Right lobe of liver (tissue), 6 donors: ENCODE measurements at places on chromosomes 6 and 20.

- no peak for DNase-seq
- no peaks in the 10 kb centered on the region for H3K27me3 ChIP-seq
- no peak overlapping the region for H3K27ac ChIP-seq
- H3K4me3 ChIP-seq = no peak overlapping the region
- H3K4me1 ChIP-seq = no peaks in the 10 kb centered on the region
These were observed 9.3 kb downstream of the TAF4 start for GRCh38 chr20:62056377-62056776.

GRCh38 chr20:10675450-10675848 lies 1.6 kb upstream of the JAG1 start:
- DNase-seq = no peak
- no peak overlapping the region for H3K4me3 ChIP-seq
- H3K27me3 ChIP-seq = no peaks in the 10 kb centered on the region
- peak overlapping the region; percentile 96 for H3K27ac ChIP-seq

DNA sequence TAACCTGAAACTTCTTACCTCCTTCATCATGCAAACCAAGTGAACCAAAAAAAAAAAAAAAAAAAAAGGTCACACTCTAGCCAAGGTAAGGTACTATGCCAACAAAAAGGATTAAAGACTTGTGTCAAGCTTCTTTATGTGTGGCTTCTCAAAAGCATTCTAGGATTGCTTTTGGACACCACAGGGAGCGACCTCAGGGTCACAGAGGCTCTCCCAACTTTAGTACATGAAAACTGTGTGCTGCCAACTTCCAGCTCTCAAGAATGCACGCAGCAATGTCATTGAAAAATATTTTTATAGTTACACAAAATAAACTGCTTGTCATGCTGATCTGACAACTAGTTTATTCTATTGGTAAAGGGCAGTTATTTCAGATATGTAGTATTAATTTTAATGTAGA lies 243.8 kb downstream of the PLCB1 start:
- H3K27me3 ChIP-seq = no peaks in the 10 kb centered on the region
- H3K4me3 ChIP-seq = no peak overlapping the region
- DNase-seq = no peak
- no peak overlapping the region for H3K27ac ChIP-seq

GRCh38 chr6:84554074-84554473 lies 210.3 kb downstream of the TBX18 start:
- H3K4me3 ChIP-seq = no peak overlapping the region
- no peak overlapping the region for H3K27ac ChIP-seq
- no peaks in the 10 kb centered on the region for H3K4me1 ChIP-seq
- no peaks in the 10 kb centered on the region for H3K36me3 ChIP-seq
- no peaks in the 10 kb centered on the region for H3K27me3 ChIP-seq

DNA sequence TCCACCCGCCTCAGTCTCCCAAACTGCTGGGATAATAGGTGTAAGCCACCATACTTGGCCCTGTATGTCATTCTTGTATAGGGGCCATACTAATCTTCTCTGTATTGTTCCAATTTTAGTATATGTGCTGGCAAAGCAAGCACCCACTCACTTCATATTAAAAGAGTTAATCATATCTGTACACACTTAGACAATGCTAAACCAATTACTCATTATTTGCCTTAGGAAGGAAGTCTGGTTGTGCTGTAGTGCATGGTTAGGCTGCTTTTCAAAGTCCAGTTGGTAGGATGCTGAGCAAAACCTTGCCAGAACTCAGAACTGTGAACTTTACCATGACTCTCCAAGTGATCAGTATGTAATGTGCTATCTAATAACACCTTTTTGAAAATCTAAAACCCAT lies 88.6 kb downstream of the LIN28B start:
- H3K27me3 ChIP-seq = no peaks in the 10 kb centered on the region
- no peaks in the 10 kb centered on the region for H3K36me3 ChIP-seq
- no peak overlapping the region for H3K27ac ChIP-seq

GRCh38 chr20:675453-676314 lies at the start of gene SCRT2:
Gene SCRT2, minus strand, starts transcription at chr20:675802. Its CDS starts 201 bp downstream, at chr20:675601.
- no peak within 1 kb of the TSS for H3K4me3 ChIP-seq
- no peak within 1 kb of the TSS for H3K27ac ChIP-seq
- H3K4me1 ChIP-seq = no peaks in the 10 kb centered on the region
- H3K36me3 ChIP-seq = no peaks in the 10 kb centered on the region

GRCh38 chr6:158661156-158661685 lies 11.4 kb downstream of the SYTL3 start:
- no peaks in the 10 kb centered on the region for H3K36me3 ChIP-seq
- H3K4me1 ChIP-seq = no peaks in the 10 kb centered on the region
- no peak overlapping the region for H3K4me3 ChIP-seq
- H3K27me3 ChIP-seq = no peaks in the 10 kb centered on the region
- no peak overlapping the region for H3K27ac ChIP-seq

GRCh38 chr20:31473331-31474096 lies 1.4 kb downstream of the DEFB124 start:
- no peak overlapping the region for H3K27ac ChIP-seq
- no peak overlapping the region for H3K4me3 ChIP-seq
- no peak for DNase-seq
- no peaks in the 10 kb centered on the region for H3K27me3 ChIP-seq
- H3K4me1 ChIP-seq = no peaks in the 10 kb centered on the region
- no peaks in the 10 kb centered on the region for H3K36me3 ChIP-seq

- H3K36me3 ChIP-seq = no peaks in the 10 kb centered on the region
- peak; percentile 91 for DNase-seq
- H3K27me3 ChIP-seq = no peaks in the 10 kb centered on the region
These were observed 12.1 kb upstream of the HINT3 start for GRCh38 chr6:125944434-125944816.

DNA sequence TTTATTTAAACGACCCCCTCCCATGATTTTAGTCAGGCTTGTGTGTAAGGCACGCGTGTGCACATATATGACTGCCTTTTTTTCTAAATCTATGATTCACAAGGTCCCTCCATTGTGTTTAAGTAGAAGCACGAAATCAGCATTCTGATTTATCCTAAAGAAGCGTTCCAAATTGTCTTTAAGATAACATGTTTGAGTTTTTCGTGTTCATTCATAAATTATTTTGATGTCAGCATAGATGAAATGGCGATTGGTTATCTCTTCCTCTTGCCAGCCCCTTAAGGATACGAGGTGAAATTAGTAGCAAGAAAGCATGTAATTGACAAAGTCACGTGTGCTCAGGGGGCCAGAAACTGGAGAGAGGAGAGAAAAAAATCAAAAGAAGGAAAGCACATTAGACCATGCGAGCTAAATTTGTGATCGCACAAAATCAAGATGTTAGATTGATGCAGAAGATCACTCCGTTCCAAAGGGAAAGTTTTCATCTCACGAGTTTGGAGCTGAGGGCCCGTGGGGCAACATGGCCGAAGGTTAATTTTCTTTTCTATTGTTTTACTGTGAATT lies at the start of gene LIN28B:
Gene LIN28B, plus strand, starts transcription at position 377 of the 564 bp plus-strand sequence. Its CDS starts 144 bp downstream, at position 521.
- H3K27ac ChIP-seq = no peak within 1 kb of the TSS
- no peak within 1 kb of the TSS for H3K4me3 ChIP-seq
- peaks cover 31% of the 10 kb centered on the region for H3K27me3 ChIP-seq
- DNase-seq = no peak

- no peak overlapping the region for H3K27ac ChIP-seq
- H3K4me3 ChIP-seq = no peak overlapping the region
- H3K36me3 ChIP-seq = no peaks in the 10 kb centered on the region
- H3K4me1 ChIP-seq = no peaks in the 10 kb centered on the region
- H3K27me3 ChIP-seq = no peaks in the 10 kb centered on the region
These were observed 21.6 kb downstream of the LY86 start for GRCh38 chr6:6610031-6610591.

DNA sequence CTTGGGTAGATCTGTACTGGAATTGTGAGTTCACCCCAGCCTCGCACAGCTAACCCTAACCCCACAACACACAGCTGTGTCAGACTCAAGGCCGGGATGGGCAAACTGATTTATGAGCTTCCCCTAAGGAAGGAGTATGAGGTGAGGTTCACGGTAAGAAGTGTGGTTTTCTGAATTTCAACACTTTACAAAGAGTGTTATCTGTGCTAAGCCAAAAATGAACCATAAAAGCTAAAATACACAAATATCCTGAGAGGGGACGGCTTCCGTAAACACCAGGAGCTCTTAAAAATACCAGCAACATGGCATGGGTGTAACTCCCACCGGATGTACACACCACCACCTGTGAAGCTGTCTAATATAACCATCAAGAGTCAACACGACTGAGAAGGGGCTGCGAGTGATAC lies 101.2 kb downstream of the ATP9A start:
- no peak overlapping the region for H3K4me3 ChIP-seq
- H3K27me3 ChIP-seq = no peaks in the 10 kb centered on the region
- no peak for DNase-seq
- H3K4me1 ChIP-seq = no peaks in the 10 kb centered on the region

- no peak overlapping the region for H3K4me3 ChIP-seq
- DNase-seq = no peak
- H3K27ac ChIP-seq = no peak overlapping the region
- H3K27me3 ChIP-seq = no peaks in the 10 kb centered on the region
- no peaks in the 10 kb centered on the region for H3K36me3 ChIP-seq
These were observed 56.2 kb upstream of the UFL1 start for GRCh38 chr6:96465321-96465903.

- no peak overlapping the region for H3K27ac ChIP-seq
- no peak overlapping the region for H3K4me3 ChIP-seq
- no peaks in the 10 kb centered on the region for H3K36me3 ChIP-seq
- H3K4me1 ChIP-seq = no peaks in the 10 kb centered on the region
- DNase-seq = no peak
- no peaks in the 10 kb centered on the region for H3K27me3 ChIP-seq
These were observed 186.7 kb downstream of the SMOC2 start for GRCh38 chr6:168627506-168628175.

DNA sequence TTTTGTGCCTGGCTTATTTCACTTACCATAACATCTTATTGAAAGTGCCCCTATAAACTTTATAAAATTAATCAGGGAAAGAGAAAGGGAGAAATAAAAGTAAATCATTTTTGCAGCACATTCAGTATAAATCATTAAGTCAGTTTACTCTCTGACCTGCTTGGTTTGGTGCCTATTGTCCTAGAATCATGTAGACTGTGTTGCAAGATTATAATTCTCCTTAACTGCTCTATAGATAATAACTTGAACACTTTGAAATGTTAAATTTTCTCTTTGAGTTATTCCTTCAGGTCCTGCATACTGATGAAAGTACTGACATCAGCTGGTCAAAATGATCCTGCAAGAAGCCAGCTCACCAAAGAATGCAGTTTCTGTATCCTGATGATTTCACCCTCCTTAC lies 969.6 kb upstream of the GJE1 start:
- no peaks in the 10 kb centered on the region for H3K4me1 ChIP-seq
- H3K27ac ChIP-seq = no peak overlapping the region
- H3K4me3 ChIP-seq = no peak overlapping the region

DNA sequence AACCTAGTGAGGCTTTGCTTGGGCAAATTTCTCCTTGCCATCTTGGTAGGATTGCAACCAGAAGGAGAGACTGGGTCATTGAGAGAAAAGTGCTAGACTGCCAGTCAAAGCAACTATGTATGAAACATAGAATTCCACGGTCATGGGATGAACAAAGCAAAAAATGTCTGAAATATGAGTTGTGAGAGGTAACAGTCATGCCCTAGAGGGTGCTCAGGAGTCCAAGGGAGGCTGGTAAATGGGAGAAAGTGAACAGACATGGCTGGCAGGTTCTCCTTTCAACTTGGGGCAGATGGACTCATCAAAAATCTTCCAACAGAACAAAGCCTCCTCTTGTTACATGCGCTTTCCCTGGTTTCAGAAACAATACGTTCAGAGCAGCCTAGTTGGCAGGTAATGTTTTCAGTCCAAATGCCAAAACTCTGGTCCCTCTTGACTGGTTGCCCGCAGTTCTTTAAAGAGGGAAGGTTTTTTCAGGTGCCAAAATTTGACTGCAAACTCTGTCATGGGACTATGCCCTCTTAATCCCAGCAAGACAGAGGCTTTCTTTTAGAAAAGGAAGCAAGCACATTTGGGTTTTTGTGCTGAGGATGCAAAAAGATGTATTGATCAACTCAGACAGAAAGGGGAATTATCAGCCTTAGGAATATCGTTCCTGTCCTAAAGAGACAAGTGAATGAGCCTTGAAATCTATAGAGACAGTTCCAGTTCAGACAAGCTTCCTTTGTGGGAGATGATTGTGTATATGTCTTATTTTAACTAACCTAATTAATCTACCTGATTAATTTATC lies 68.5 kb upstream of the SASH1 start:
- H3K4me1 ChIP-seq = no peaks in the 10 kb centered on the region
- DNase-seq = no peak
- no peaks in the 10 kb centered on the region for H3K36me3 ChIP-seq
- H3K4me3 ChIP-seq = no peak overlapping the region

DNA sequence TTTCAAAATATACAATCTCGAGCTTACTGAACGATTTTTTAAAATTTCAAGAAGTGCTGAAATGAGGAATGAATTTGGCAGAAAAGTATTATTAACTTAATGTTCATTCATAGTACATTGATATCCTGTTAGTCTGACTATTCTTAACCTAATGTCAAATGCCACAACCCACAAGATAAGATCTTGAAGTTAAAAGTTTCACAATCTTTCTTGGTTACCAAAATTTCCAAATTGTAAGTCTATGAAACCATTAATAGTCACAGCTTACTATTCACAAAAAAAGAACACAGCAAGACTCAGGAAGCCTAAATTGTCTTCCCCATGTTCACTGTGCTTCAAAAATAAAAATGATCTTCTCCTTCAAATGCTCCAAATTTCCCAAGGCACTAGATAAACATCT lies 71.3 kb downstream of the HACE1 start:
- no peaks in the 10 kb centered on the region for H3K36me3 ChIP-seq
- DNase-seq = no peak
- no peak overlapping the region for H3K27ac ChIP-seq
- H3K4me1 ChIP-seq = no peaks in the 10 kb centered on the region

GRCh38 chr6:164108092-164108491 lies 693.6 kb downstream of the QKI start:
- H3K36me3 ChIP-seq = no peaks in the 10 kb centered on the region
- peaks cover 8% of the 10 kb centered on the region for H3K4me1 ChIP-seq
- no peak overlapping the region for H3K4me3 ChIP-seq
- DNase-seq = no peak
- H3K27me3 ChIP-seq = no peaks in the 10 kb centered on the region
- H3K27ac ChIP-seq = no peak overlapping the region

- H3K4me3 ChIP-seq = no peak overlapping the region
- no peaks in the 10 kb centered on the region for H3K27me3 ChIP-seq
- no peak overlapping the region for H3K27ac ChIP-seq
These were observed 13.9 kb upstream of the SULF2 start for GRCh38 chr20:47799116-47799715.

GRCh38 chr6:103870970-103871369 lies 988.7 kb downstream of the HACE1 start:
- H3K4me1 ChIP-seq = no peaks in the 10 kb centered on the region
- no peak overlapping the region for H3K27ac ChIP-seq
- no peaks in the 10 kb centered on the region for H3K36me3 ChIP-seq
- DNase-seq = no peak
- no peak overlapping the region for H3K4me3 ChIP-seq
- H3K27me3 ChIP-seq = no peaks in the 10 kb centered on the region

DNA sequence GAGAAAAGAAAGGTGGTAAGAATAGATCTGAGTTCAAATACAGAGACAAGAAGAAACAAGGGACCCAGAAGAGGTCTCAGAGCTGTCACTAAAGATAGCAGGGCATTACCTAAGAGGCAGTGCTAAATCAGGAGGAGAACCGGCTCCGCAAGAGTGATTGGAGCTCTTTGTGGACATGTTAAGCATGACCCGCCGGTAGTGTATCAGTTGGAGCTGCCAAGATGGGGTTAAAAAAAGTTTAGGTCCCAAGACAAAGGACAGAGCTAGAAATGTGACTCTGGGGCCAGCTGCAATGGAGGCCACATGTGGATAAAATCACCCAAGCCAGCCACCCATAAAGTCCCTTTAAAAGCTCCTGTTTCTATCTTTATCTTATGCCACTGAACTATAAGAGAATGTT lies 93.4 kb downstream of the MBOAT1 start:
- no peak for DNase-seq
- H3K4me1 ChIP-seq = no peaks in the 10 kb centered on the region
- no peak overlapping the region for H3K27ac ChIP-seq
- no peak overlapping the region for H3K4me3 ChIP-seq
- no peaks in the 10 kb centered on the region for H3K27me3 ChIP-seq
- H3K36me3 ChIP-seq = no peaks in the 10 kb centered on the region
